ENCODE measurements at places on chromosomes 6 and 20.

- no peak for DNase-seq
These were observed 56.0 kb upstream of the NFATC2 start for GRCh38 chr20:51598556-51598955.

DNA sequence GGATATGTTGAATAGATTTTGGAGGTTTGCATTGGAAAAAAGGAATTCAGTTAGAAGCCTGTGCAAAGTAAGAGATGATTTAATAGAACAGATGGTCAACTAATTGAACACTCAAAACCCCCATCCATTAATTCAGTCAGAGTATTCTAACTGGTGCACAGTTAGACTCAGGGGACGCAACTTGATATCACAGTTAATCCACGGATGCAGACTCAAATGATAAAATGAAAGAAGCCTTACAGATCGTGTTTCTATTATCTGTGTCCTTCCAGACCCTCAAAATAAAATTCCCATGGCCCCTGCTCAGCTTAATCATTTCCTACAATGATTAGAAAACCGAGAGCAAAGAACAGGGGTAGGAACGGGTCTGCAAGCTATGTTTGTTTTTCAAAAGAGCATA, 45.4 kb upstream of the DTNBP1 start:
- DNase-seq, result no peak

DNA sequence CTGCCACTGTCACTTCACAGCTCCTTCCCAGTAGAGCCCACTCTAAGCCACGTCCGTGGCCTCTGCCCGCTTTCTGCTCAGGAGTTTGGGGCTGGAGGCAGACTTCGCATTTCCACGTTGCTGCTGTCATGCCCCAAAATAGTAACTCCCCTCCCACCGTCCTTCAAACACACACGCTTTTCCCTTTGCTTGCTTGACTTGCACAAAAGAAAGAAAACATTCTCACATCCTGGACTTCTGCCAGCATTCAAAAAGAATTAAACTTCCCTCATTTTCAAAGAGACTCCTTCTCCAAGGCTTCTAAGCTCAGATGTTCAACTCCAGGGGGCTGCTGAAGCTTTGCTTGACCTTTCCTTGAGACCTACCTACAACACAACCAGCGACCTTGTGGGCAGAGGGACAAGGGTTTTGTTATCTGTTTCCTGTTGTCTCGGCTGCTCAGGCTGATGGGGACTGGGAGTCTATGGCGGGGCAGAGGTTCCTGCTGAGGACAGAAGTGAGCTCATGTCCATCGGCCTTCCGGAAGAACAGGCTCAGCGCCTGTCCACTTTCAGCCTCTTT, 263.8 kb upstream of the FOXQ1 start:
- no peak for DNase-seq

DNA sequence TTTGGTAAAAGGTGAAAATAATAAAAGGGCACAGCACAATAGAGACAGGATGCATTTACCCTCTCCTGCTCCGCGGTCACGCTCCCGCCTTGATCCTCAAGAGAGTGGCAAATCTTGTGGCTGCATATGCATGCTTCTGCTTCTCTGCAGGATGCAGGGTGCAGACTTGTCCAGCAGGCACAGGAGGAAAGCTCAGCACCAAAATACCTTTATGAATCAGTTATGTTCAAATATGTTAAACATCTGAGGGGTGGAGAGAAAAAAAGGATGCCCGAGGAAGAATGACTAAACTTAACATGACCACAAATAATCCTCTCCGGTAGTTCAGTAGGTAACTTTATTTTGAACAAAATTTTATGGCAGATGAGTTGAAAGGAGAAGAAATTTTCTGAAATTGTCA, 366.1 kb upstream of the SOX4 start:
- DNase-seq, result no peak

GRCh38 chr20:93641-94040, 6.2 kb downstream of the DEFB125 start:
- DNase-seq, result no peak

- DNase-seq, result no peak
These were observed 114.3 kb upstream of the SYNCRIP start for GRCh38 chr6:85756982-85757381.

- DNase-seq, result no peak
These were observed 655 bp upstream of the NDUFAF4 start for GRCh38 chr6:96898241-96898851.

- no peak for DNase-seq
These were observed 143.9 kb upstream of the ARID1B start for GRCh38 chr6:156633291-156633690.

Measured in activated gamma-delta T cell treated with Interleukin-2 at 50 U/mL for 16 hours (primary cell).